GOT3 (cell line): ENCODE measurements at places on chromosomes 1 and 21.

- no peak for DNase-seq
These were observed 65.8 kb downstream of the S100B start for GRCh38 chr21:46538851-46539666.

DNA sequence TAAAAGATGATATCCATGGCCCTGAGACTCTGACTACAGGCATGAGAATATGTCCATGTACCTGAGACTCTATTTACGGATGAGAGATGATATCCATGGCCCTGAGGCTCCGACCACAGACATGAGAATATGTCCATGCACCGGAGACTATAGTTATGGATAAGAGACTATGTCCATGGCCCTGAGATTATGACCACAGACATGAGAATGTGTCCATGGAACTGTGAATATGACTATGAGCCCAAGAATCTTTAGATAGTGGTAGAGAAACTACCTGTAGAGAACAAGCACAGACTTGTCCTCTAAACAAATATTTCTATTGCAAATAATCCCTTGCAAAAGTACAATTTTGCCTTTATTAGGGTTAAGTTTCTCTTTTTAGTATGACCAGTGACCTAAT is 263.2 kb downstream of the PCP4 start:
- DNase-seq = no peak

DNA sequence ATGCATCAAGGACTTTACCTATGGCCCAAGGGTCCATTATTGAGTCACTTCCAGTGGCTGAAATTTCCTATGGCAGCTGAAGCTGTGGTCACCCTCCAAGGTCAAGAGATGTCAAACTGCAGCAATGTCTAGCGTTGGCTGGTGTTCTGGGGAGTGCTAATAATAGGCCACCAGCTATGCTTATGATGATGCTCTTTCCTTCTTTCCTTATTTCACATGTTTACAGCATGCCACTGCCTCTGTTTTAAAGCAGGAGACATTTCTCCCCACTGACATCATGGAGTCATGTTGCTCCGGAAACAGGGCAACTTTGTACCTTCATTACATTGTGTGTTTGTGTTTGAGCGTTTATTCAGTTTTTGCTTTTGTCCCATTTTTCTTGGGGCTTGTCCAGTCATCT is 62.6 kb upstream of the CYYR1 start:
- no peak for DNase-seq

DNA sequence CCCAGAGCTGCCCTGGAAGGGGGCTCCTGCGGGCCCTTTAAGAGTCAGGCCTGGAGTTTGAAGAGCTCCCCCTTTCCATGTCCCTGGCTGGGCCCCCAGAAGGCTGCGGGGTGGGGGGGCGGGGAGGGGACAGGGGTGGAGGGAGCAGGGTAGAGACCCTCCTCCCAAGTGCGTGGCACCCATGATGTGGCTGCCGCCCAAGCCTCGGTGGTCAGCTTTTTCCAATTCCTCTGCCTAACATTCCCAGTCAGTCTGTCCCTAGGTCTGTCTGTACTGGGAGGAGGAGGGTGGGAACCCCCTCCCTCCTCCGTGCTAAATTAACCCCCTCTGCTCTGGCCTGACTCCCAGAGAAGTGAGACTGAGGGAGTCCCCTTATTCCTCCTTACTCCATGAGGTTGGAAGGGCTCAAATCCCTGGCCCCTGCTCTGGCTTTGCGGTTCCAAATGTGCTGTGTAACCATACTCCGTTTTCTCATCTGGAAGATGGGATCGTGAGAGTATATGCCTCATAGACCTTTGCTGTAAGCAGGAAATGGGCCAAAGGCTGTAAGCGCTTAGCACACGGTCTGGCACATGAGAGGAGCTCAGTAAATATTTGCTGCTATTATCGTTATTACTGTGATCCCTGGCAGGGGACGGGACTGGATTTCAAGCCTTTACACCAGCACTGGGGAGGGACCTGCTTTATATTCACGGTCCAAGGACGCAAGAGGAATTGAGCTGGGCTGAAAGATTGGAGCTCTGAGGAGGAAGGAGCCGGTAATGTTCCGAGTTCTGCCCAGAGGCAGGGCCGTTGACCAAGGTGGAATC is 658 bp upstream of the COL16A1 start:
- no peak for DNase-seq

- DNase-seq = no peak
These were observed 811 bp upstream of the REG4 start for GRCh38 chr1:119811985-119812557.

- no peak for DNase-seq
These were observed 104.5 kb upstream of the AJAP1 start for GRCh38 chr1:4549930-4550329.

GRCh38 chr1:29855561-29856160 is 619.3 kb downstream of the PTPRU start:
- DNase-seq = no peak

DNA sequence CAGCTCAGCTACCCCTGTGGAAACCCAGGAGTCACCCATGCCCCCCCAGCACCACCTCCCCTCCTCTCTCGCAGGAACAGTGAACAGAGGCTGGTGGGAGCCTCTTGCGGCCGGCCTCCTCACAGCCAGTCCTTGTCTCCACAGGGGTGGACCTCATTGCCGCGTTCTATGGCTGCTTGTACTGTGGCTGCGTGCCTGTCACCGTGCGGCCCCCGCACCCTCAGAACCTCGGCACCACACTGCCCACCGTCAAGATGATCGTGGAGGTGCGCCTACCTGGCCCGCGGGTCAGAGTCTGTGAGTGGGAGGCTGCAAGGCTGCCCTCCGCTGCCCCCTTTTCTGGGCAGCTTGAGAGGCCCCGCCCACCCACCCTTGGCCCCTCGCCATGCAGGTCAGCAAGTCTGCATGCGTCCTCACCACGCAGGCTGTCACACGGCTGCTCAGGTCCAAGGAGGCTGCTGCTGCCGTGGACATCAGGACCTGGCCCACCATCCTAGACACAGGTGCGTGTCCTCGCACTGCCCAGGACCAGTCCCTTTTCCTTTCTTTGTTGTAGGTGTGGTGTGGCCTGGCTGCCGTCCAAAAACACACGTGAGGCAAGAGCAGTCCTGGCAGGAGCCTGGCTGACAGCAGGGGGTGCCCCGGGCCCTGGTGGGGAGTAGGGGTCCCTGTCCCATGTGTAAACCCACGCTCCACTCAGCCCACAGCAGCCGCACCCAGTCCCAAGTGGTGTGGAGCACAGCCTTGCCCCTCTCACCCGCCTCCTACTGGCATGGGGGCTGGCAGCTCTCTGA is 50.3 kb downstream of the S100B start:
- DNase-seq = no peak

DNA sequence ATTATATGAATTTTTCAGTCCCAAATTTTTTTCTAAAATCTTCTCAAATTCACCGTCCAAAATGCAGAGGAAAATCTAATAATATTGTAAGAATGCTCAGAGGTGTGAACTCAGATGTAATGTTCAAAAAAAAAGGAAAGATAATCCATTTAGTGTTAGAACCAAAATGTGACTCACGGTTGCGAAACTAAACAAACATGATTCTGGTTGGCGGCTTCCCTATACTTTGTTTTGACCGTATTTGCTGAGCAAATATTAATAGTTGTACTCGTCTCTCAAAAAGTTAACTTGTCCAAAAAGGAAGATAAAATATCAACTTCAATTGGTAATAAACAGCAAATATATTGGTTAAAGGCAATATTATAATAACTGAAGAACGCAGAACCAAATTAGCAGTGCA is 34.4 kb downstream of the ZSWIM5 start:
- no peak for DNase-seq
